ENCODE measurements at places on chromosomes 12 and 14.
A peak's percentile ranks its signal among the peaks of the same experiment; 100 is the strongest.

- DNase-seq: no peak
Observed at GRCh38 chr12:269191-269590, 6.6 kb upstream of the SLC6A13 start.

- DNase-seq: no peak
Observed at GRCh38 chr12:20410734-20411133, 42.4 kb downstream of the PDE3A start.

- DNase-seq: peak; percentile 26
Observed at GRCh38 chr14:67526676-67527459, 6.2 kb upstream of the PLEKHH1 start.

DNA sequence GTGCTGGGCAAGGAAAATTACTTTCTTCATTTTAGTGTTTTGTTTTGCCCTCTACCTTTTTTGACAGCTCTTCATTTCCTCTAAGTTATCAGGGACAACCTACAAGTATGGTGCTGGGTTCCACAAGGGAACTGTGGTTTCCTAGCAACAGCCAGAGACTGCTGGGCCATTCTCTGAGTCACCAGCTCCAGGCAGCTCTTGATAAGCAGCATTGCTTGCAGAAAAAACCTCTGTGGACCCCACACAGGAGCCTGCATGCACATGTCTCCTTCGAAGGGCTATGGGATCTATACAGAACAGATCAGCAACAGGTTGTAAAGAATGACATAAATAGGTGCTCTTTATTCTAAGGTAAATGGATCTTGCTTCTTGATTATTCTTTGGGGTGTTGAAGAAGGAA, 81.0 kb upstream of the CCDC196 start:
- no peak for DNase-seq

DNA sequence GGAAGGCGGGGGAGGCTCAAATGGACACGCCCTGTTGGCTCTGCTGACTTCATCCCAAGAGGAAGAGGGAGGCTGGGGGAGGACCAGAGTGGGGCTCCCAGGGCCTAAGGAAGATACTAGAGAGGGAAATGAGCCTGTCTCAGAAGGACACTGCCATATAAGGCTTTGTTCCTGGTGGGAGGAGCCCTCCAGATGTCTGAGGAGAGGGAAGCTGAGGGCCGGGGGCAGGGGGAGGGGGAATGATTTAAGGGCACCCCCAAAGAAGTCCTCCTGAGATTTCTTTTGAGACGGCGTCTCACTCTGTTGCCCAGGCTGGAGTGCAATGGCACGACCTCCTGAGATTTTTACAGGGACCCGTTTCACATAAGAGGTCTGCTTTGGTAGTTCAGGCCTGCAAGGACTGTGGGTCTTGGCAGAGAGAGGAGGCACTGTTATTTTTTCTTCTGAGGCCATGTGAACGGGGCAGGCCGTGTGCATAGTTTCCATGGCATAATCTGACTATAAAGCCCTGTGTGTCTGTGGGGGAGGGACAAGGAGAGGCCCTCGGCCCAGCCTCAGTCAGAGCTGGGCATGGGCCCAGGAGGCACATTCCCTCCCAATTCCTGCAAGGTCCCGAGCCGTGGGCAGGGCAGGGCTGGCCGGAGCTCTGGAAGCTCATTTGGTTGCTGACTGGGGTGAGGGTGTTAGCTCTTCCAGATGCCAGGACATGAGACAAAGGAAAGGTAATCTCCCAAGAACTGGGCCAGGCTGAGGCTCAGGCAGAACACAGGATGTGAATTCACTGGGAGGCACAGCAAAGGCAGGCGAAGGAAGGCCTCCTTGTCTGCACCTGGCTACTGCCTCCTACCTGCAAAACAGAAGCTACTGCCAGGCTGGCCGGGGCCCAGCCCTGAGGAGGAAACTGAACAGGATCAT, 22.2 kb upstream of the PLEKHG3 start:
- no peak for DNase-seq

GRCh38 chr12:54442961-54443360, 23.9 kb upstream of the ITGA5 start:
- no peak for DNase-seq

- no peak for DNase-seq
Observed at GRCh38 chr12:131589966-131590365, 120.9 kb upstream of the SFSWAP start.

GRCh38 chr12:62808166-62808879, 126.6 kb downstream of the PPM1H start:
- no peak for DNase-seq

- no peak for DNase-seq
Observed at GRCh38 chr14:64706119-64706592, 1.9 kb downstream of the PLEKHG3 start.

GRCh38 chr12:71447691-71448132, 8.1 kb downstream of the LGR5 start:
- no peak for DNase-seq

GRCh38 chr14:61695695-61696527, 598 bp downstream of the HIF1A start:
- DNase-seq: no peak

- DNase-seq: no peak
Observed at GRCh38 chr14:63322897-63323573, 4.3 kb upstream of the GPHB5 start.

GRCh38 chr12:116919706-116920485, 9.1 kb downstream of the FBXW8 start:
- no peak for DNase-seq

- DNase-seq: peak; percentile 52
Observed at GRCh38 chr14:68627868-68628604, 164.8 kb downstream of the ZFP36L1 start.

GRCh38 chr12:122293081-122293480, 26.8 kb upstream of the VPS33A start:
- DNase-seq: peak; percentile 19

DNA sequence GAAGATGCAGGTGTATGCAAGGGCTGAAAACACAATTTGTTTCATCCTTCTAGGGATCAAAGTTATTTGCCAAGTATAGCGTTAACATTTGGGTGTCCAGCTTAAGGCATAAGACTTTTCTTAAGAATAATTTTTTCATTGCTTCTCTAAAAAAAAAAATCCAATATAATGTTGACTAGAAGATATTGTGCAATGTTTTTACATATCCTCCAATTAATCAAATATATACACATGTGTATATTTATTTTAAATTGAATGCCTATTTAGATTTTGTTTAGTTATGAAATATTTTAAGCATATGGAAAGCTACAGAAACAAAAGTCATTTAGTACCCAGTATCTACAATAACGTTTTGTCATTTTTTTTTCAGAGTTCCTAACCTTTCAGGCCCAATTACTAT, 28.5 kb upstream of the KRR1 start:
- DNase-seq: no peak

- DNase-seq: no peak
Observed at GRCh38 chr12:65458718-65459117, 180.2 kb downstream of the MSRB3 start.

DNA sequence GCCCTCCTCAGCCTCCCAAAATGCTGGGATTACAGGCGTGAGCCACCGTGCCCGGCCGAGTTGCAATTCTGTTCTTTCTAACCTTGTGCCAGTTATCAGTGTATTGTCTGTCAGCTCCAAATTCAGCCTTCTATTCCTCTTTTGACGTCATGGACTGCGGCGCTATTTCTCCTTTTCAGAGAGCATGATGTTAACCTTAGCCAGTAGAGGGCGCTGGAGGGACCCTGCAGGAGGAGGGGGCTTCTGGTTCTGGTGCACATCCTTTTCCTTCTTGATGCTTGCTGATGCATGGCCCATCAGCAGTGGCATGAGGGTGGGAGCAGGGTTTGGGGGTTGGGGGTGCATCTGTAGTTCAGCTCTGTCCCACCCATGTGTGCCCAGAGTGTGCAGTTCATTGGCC, 179.3 kb upstream of the RMST start:
- no peak for DNase-seq

- DNase-seq: no peak
Observed at GRCh38 chr12:100434177-100434576, 39.5 kb upstream of the NR1H4 start.

DNA sequence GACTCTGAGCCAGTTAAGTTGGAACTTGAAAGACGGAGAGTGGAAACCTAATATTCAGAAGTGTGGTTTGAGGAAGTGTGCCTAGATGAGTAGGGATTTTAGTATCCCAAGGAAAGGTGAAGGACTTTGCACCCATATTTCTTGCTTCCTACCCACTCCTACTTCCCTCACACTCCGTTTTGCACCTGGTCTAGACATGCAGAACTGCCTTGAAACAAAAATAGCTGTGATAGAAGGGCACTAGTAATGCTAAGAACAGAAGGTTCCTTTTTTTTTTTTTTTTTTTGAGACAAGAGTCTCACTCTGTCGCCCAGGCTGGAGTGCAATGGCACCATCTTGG, 732 bp upstream of the ARF3 start:
- DNase-seq: no peak

GRCh38 chr12:122895320-122895703, 612 bp downstream of the VPS37B start:
- DNase-seq: no peak

DNA sequence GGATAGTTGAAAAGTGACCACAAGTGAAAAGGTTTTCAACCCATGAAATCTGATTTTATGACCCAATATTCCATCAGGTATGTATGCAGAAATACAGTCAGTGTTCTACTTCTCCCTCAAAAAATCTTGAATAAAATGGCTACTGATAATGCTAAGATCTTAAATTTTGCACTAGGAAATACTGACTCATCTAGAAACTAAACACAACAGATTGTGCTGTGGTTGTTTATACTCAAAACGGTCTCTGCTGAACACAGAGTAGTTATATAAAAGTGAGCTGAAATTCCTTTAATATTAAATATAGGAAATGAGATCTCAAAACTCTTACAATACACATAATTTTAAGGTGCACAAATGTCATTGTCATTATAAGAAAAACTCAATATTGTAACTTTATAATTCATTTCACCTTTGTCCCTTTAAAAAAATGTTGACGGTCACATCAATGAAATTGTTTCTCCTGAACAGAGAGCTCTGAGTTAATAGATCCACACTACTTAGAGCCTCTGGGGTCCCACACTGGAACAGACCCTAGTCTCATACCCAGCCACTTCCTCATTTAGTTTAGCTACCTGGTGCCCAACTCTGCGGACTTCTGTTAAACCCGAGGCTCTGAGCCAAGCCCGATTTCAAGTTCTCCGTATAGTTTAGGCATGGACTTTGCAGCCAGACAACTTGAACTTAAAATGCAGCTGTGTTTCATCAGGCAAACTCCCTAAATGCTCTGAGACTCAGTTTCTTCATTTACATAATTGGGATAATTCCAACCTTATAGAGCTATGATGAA, 9.3 kb downstream of the COCH start:
- no peak for DNase-seq

GRCh38 chr12:8969861-8970411, 19.4 kb upstream of the KLRG1 start:
- DNase-seq: no peak

DNA sequence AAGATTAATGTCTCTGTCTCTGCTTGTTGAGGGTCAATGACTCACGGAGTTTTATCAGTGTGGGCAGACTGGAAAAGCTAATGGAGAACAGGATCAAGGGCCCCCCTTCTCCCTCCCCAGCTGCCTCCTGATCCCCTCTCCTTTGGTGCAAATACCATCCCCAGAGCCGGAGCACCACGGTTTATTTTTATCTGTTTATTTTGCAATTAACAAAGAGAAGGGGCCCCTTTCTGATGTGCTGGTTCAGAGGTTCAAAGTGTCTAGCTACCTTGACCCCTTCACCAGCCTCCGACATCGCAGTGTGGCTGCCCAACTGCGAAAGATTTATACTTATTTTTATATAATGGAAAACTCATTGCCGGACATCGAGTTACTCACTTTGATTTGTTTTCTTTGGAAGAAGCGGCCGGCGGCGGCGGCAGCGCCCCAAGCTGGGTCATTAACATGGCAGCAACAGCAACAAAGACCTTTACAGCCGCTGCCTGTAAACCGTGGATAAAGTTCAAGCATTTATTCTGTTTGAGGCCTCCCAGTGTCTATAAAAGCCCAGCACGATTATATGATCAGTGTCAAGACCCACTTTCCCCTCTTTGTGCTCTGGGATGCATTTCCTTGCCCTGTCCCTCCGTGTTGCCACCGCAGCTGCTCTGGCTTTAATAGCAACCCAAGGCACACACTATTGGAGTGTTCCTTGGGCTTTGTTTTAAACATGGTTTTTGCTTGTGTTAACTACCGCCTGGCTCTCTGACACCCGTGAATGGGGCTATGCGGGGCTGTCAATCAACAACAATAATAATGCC, 47.4 kb upstream of the PARP11 start:
- no peak for DNase-seq

DNA sequence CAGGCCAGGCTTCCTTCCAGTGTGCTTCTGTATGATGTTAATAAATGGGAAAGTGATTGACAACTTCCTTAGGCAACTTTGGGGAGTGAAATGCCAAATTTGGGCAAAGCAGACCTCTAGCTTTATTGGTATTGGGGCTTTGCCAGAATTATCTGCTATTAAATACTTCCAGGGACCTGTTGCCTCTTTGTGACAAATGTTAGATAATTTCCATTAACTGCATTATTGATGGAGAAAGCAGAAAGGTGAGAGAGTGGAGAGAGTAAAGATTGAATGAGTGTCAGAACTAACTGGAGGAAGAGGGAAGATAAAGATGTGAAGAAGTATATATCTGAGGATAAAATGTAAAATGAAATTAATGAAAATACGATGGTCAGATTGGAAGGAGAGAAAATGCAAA, 94.5 kb downstream of the CACNA1C start:
- DNase-seq: no peak

- no peak for DNase-seq
Observed at GRCh38 chr12:89067421-89068187, 284.7 kb downstream of the DUSP6 start.

- DNase-seq: no peak
Observed at GRCh38 chr12:39367494-39367893, 75.4 kb downstream of the KIF21A start.

GRCh38 chr14:29390081-29390832, 537.4 kb downstream of the PRKD1 start:
- DNase-seq: no peak

- DNase-seq: no peak
Observed at GRCh38 chr12:30580344-30580743, 115.3 kb downstream of the IPO8 start.

DNA sequence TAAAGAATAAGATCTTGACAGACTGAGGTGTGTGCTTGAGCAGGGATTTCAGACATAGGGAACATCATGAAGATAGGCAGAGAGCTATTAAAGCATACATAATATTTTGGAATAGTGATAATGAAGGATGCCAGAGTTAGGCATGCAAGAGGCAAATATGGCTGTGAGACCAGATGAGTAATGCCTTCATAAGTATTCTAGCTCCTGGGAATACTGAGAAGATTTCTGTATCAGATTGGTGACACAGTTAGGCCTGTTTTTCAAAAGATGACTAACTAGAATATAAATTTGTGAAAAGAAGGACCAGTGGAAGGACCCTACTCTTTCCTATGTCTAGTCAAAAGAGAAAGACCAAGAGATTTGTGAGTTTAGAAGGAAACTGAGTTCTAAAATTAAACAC, 108.8 kb downstream of the TXNDC16 start:
- no peak for DNase-seq

- no peak for DNase-seq
Observed at GRCh38 chr14:103656756-103657133, 27.7 kb downstream of the KLC1 start.

- no peak for DNase-seq
Observed at GRCh38 chr12:114799574-114800487, 115.9 kb upstream of the TBX3 start.

- DNase-seq: no peak
Observed at GRCh38 chr12:112179341-112179740, 54.0 kb downstream of the TRAFD1 start.

- no peak for DNase-seq
Observed at GRCh38 chr12:88922816-88923215, 342.5 kb upstream of the KITLG start.

- no peak for DNase-seq
Observed at GRCh38 chr12:38878333-38878705, 27.1 kb downstream of the CPNE8 start.
